Fibroblast of the aortic adventitia (primary cell): ENCODE measurements at places on chromosomes 12 and 14. TPM values are rescaled to one million over a fixed set of nuclear protein-coding genes. Genes with fewer than 3 reads are reported as not detected.

ASPG gene
- total RNA-seq, result not detected in 2 replicates

GLS2 gene
- total RNA-seq, result 0.36 TPM in 1 of 2 replicates, not detected in the other

ANG gene
- total RNA-seq, result 4.8 and 11.4 TPM in 2 replicates

PROX2 gene
- not detected in 2 replicates for total RNA-seq

KRT8 gene
- total RNA-seq, result 5.4 and 15.4 TPM in 2 replicates

REP15 gene
- total RNA-seq, result 1.1 and 3.5 TPM in 2 replicates

CFAP54 gene
- 3.0 and 5.6 TPM in 2 replicates for total RNA-seq

ARHGEF25 gene
- 18.3 and 64.5 TPM in 2 replicates for total RNA-seq

ZFHX2 gene
- 0.36 and 0.41 TPM in 2 replicates for total RNA-seq

GYS2 gene
- not detected in 2 replicates for total RNA-seq

MFAP5 gene
- total RNA-seq, result 220 and 259 TPM in 2 replicates

CCDC60 gene
- not detected in 2 replicates for total RNA-seq

AKAP3 gene
- 0.81 and 4.9 TPM in 2 replicates for total RNA-seq

FZD10 gene
- not detected in 2 replicates for total RNA-seq

ESR2 gene
- under 0.01 and 0.16 TPM in 2 replicates for total RNA-seq
